NCI-H446 treated with DMSO at 0.1 percent for 48 hours (cell line): ENCODE measurements at places on chromosomes 5 and 9.

DNA sequence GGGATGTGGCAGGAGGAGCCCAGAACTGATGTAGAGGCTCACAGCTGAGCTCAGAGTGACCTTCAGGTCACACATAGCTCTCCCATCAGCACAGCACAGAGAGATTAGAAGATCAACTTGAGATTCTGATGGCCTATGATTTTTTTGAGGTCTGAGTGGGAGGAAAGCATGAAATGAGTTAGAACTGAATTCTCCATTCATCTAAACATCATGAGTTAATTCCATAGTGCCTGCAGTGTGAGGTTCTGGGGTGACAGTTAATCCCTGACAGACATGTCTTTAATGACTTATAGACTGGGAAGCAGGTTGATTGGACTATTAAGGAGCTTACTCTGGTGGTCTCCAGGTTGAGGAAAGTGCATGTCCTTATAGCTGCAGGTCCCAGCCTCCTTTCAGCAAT is 22.4 kb downstream of the SLC22A5 start:
- no peak for DNase-seq

DNA sequence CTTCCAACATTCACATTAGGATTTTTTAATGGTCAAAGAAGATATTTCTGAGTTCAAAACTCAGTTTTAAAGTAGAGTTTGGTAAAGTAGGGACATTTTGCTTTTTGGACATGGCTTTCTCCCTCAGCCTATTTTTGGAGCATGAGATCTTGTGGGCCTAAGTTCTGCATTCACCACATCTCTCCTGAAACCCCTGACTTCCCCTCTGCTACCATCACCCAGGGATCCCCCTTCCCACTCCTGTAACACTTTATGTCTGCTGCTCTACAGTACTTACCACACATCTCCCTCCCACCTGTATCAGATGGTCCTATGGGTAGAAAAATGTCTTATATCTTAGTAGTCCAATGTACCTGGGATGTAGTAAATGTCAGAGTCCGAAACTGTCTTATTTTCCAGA is 48.2 kb upstream of the JAK2 start:
- no peak for DNase-seq

DNA sequence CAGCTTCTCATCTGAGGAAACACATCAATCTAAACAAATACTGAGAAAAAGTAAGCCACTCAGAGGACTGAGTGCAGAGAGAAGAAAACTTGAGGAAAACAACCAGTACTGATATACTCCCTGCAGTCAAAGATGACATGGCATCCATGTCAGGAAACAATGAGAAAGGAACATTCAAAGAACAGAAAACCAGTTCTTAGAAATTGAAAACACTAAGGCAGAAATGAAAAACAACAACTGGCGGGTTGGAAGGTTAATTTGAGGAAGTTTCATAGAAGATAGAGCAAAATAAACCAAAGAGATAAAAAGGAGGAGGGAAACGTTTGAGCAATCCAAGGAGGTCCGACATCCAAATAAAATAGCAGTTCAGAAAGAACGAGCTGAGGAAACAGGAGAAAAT is 475.2 kb downstream of the HINT1 start:
- DNase-seq, result no peak

DNA sequence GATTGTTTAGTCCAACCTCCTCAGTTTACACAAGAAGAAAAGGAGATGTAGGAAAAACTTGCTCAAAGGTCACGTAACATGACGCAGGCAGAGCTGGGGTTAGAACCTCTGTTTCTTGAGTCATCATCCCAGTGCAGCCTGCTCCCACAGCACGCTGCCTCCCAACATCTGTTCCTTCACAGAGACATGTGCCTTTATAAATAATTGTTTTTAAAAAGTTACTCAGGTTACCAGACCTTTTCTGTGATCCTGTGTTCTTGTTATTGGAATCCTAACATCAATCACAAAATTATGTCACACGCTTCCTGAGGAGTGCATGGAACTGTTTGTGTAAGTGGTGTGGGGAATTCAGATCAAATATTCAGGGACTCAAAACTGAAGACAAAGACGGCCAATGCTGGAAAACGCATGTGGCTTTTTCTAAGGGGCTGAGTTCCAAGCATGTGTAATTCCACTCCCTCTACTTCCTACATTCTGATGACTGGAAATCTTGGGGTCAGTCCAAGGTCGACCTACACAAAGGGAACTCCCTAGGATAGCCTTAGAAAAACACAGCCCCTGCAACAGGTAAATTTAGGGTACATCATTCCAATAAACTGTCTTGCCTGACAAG is 184.3 kb downstream of the TSSK1B start:
- DNase-seq, result no peak

DNA sequence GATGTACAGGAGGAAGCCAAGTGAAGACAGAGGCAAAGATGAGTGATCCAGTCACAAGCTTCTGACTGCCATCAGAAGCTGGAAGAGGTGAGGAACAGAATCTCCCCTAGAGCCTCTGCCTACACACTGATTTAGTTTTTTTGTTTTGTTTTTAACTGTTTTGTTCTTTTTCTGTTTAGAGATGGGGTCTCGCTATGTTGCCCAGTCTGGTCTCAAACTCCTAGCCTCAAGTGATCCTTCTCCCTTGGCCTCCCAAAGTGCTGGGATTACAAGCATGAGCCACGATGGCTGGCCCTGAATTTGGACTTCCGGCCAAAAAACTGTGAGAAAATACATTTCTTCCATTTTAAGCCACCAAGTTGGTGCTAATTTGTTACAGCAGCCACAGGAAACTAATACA is 204.7 kb upstream of the ZNF608 start:
- no peak for DNase-seq

- DNase-seq, result no peak
Observed at GRCh38 chr5:157109744-157110143, 900 bp upstream of the HAVCR2 start.

GRCh38 chr5:98804066-98804465 is 30.6 kb downstream of the RGMB start:
- no peak for DNase-seq

GRCh38 chr5:14659821-14660607 is 4.5 kb upstream of the OTULIN start:
- DNase-seq, result no peak

- no peak for DNase-seq
Observed at GRCh38 chr5:64190562-64191306, 25.1 kb downstream of the RNF180 start.

DNA sequence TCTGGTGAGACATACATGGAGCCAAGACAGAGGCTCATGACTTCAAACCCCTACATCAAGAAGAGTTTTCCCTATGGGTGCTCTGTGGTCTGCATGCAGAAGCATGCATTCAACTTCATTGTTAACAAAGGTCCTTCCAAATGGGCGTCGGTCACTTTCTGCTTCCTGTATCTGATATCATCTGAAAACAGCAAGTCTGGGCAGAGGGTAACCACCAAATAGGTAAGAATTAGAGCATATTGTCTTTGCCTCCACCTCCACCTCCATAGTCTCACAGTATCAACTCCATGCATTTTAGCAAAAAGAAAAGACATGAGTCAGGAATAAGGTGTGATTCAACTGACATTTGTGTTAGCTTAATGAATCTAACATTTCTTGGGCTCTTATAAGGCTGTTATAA is 462.9 kb downstream of the DMRT2 start:
- no peak for DNase-seq

DNA sequence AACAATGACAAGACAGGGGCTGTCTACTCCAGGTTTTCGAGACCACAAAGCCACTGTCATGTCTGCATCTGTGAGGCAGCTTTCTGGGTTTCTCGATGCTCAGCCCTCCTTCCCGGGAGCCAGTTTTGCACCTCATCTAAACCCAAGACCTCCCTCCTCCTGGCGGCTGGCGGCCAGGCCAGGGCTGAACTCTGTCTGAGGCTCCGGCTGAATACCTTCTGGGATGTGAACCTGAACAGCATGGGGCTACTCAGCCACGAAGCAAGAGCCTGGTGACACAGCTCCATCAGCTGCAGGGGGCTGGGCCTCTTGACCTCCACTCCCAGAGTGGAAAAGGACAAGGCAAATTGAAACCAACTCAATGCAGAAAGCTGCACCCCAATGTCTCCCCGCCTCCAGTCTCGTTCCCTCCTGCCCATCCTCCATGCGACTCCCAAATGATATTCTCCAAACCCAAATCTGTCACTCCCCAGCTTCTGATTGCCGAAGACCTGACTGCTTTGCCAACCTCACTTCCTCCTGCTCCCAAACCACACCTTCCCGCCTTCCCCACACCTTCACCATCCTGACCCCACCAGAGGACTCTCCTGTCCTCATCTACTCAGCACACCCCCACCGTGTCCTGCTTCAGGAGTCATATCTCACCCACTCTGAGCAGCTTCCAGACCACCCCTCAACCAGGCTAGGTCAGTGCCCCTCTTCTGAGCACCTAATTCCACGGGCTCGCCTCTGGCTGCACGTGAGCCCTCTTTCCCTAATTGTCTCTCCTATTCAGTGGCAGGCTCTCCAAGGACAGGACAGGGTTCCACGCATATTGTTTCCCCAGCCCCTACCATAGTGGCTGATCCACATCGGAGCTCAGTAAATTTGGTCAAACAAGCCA is 4.5 kb downstream of the ANKS6 start:
- no peak for DNase-seq
